ENCODE measurements at places on chromosomes 2 and 18.
A peak's percentile ranks its signal among the peaks of the same experiment; 100 is the strongest.

GRCh38 chr2:217277646-217278398 lies 418.0 kb upstream of the TNP1 start:
- DNase-seq = peak; percentile 4

DNA sequence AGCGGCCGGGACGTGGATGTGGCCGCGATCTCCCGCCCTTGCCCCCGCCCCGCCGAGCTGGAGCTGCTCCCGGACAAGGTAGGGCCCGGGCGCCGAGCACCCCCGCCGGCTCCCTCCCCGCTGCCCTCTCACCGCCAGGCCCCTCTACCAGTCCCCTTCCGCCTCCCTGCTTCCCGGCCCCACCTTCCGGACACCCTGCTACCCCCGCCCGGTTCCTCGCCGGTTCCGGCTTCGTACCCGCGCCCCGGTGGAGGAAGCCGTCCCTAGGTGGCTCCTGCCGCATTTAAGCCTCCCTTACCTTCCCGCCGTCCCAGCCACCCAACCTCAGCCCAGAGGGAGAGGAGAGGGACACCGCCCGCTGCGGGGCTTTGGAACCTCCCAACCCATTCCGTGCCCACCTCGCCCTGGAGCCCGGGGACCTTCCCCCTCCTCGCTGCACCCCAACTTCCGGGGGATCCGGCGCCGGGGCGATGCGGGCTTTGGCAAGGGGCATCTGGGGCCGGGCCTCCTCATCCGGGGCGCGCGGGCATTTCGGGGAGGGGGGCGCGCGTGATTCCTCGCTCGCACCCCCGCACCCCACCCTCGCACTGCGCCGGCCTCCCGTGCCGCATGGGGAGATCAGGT lies 475 bp downstream of the B3GNT2 start:
- DNase-seq = peak; percentile 56

DNA sequence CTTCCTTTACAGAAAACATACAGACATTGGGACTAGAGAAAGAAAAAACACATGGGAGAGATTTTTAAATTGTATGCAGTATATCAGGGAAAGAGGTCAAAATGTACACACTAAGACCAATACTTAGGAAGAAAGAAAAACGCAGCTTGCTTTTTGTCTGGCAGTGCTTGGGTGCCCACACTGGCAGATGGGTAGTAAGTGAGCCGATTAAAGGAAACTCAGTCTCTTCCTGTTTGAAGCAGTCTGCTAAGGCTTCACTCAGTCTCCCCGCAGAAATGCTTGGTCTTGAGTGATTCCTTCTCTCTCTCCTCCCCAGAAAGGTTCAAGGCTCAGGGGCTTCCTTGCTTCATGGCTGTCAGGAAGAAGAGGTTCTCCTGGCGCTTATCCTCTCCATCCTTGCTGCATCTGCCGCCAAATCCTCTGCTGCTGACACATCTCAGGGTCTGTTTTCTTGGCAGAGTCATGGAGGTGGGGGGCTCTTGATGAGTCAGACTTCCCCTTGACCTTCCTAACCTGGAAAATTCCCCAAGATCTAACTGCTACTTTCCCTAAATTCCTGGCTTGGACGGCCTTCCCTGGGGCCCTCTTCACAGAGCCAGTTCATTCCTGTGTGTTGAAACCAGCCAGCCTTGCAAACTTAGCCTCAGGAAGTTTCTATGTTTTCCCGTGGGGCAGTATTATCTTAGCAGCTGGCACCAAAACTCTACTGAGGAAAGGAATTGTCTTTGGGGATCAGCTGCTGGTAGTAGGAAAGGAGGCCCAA lies 10.5 kb upstream of the TMSB10 start:
- no peak for DNase-seq

- DNase-seq = no peak
Observed at GRCh38 chr2:20568501-20569463, 82.1 kb downstream of the HS1BP3 start.

DNA sequence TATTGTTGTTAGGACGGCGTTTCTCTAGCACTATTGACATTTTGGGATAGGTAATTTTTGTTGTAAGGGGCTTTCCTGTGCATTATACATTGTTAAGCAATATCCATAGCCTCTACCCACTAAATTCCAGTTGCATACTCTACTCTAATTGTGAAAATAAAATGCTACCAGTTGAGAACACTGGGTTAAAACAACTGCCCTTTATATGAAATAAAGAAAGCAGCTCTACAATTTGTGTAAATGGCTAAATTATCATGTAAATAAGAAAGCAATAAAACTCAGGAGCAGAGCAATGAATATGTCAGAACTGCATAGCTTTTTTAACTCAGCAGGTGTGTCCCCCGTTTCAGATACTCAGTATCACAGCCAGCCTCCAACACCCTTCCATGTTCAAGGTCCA lies 812.7 kb upstream of the NRXN1 start:
- no peak for DNase-seq

- DNase-seq = peak; percentile 41
Observed at GRCh38 chr2:68909793-68910674, 38.8 kb upstream of the BMP10 start.

- DNase-seq = no peak
Observed at GRCh38 chr2:112661656-112662305, 16.0 kb downstream of the SLC20A1 start.

All from amygdala (tissue), 56 donors.